ENCODE measurements at places on chromosomes 2 and 18.

GRCh38 chr2:71925268-71926088 lies 222.2 kb downstream of the CYP26B1 start:
- DNase-seq, result no peak

GRCh38 chr18:35658112-35658511 lies 76.6 kb downstream of the GALNT1 start:
- no peak for DNase-seq

DNA sequence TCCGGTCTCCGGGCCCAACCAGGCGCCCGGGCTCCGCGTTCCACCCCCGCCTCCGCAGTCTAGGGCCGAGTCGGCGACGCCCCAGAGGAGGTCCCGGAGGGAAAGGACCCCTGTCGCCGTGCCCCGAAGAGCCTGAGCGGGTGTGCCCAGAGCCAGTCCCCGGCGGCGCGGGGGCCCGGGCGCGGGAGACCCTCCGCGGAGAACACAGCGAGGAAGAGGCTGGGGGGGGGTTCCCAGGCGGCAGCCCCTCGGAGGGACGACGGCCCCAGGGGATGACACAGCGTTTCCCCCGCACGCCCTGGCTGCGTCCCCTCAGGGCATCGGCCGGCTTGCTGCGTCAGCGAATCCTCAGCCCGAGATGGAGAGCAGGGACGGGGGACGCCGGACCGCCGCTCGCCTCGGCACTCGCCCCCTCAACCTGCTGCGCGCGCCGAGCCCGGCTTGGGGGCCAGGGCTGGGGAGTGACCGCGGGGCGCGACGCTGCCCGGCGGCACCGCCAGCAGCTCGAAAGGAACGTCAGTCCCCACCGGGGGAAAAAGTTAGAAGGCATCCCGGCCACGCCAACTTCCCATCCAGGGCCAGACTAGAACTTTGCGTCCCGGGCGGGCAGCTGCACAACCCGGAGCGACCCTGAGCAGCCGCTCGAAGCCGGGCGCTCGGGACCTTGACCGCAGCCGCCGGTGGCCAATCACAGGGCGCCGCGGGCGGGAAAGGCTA lies 711 bp downstream of the SFXN5 start:
- DNase-seq, result no peak

DNA sequence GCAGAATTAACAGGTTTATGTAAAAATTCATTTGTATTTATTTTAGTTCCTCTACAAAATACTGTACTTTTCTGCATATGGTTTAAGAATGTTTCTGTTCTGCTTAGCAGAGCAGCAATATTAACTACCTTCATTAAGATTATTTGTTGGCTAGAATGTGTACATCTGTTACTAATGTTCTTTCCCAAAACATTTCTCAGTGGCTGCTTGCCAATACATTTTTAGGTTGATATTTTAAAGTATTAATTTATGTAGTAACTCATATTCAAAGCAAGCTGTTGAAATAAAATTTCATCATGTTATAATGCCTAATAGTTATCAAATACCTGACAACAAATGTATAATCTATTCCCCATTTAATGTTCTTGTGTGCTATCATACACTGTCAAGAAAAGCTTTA lies 40.3 kb downstream of the PRKD3 start:
- no peak for DNase-seq

GRCh38 chr2:105820691-105821090 lies 76.0 kb downstream of the NCK2 start:
- DNase-seq, result no peak

DNA sequence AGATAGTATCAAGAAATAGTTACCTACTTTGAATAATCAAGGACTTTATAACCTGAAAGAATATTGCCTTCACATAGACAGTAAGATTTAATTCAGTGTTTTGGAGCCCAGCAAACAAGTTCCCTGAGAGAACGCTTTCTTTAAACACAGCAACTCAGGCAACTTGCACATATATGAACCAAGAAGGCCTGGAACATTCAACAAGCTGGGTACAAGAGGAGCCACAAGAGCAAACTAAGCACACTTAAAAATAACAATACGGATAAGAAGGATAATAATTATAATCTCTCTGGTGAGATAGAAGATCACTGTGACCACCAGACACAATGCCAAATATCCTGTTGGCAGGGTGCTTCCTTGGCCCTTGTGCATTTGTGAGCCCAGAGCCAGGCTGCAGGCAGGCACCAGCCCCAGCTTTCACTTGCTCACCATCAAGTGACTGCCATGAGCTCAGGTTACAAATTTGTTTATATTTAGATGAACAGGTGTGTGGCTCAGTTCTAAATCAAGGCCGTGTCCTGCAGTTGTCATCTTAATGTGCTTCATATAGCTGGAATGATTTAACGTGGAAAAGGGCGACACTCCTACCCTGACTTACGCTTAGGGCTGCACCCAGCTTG lies 446.6 kb downstream of the IRS1 start:
- no peak for DNase-seq

DNA sequence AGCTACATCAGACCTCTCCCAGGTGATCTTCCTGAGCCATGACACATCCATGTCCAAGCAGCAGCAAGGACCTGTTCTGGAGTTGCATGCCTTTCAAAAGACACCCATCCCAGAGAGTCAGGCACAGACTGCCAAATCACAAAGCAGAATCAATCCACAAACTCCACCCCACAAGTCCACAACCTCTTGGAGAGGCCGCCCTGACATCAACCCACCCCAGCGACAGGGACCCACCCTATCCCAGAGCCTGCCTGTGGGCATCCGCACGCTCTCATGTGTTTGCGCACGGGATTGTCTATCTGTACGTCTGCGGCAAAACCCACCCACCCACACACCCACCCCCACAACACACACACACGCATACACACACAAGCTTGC lies 11.9 kb downstream of the SMAD7 start:
- DNase-seq, result no peak

- DNase-seq, result no peak
These were observed 222.1 kb upstream of the SMAD2 start for GRCh38 chr18:48152549-48152948.

- DNase-seq, result no peak
These were observed 1.3 kb upstream of the LYPD6 start for GRCh38 chr2:149329068-149329467.

DNA sequence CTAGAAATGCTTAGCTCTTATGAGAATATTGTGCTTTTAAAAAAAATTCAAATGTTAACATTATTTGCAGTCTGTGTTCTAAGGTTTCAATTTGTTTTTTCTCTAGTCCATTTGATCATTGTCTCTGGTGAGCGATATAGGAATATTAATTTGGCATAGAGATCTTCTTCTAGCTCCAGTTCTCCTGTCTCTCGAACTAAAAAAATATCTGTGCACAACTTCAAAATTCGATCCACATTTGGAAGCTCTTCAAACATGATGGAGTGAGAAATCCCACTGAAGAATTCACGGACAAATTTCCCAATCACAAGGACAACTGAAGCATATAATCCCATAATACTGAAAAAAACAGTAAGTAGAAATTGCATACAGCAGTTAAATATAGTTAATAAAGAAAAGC lies 145.6 kb downstream of the NAPG start:
- DNase-seq, result no peak

DNA sequence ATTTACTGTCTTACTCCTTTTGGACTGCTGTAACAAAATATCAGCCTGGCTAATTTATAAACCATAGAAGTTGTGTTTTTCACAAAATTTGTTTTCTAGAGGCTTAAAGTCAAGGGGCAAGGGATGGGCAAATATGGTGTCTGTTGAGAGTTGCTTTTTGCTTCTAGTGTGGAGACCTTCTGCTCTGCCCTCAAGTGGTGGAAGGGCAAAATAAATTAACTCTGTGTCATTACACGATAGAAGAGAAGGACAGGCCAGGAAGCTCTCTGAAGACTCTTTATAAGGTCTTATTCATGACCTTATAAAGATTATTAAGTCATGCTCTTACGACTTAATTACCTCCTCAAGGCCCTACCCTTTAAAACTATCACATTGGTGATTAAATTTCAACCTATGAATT lies 181.2 kb upstream of the LRATD1 start:
- no peak for DNase-seq

DNA sequence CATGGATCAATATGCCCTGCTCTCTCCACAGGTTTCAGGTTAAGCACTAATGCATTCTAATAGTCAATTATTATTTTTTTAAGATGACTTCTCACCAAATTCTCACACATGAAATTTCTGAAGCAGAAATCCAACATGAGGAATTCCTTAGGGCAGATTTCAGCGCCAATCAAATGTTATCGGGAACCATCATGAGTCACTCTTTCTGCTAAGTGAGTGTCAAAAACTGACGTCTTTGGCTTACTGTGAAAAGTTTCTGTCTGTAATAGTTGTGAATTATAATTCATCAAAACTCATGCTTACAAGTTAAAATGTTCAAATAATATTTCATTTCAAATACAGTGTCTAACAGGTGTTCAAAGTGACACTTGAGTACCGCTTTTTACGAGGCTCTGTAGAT lies 1038.6 kb downstream of the SOCS6 start:
- no peak for DNase-seq

- DNase-seq, result no peak
These were observed 114.7 kb downstream of the CPS1 start for GRCh38 chr2:210671065-210671464.

DNA sequence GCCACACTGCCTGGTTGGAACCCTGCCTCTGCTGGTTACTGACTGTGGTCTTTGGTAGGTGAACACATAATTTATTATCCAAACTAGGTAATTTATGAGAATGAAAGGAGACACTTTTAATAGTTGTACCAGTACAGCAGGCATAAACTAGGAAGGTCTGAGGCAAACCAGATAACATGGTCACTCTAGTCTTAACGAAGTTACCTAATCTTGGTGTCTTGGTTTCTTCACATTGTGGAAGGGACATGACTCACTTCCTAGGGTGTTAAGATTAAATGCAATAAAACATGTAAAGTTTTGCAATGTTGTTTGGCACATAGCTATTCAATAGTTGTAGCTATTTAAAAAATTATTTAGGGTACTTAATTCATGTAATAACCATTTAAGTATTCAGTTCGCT lies 23.3 kb downstream of the SPTBN1 start:
- no peak for DNase-seq

- DNase-seq, result no peak
These were observed 3.9 kb downstream of the CTLA4 start for GRCh38 chr2:203871371-203871983.

DNA sequence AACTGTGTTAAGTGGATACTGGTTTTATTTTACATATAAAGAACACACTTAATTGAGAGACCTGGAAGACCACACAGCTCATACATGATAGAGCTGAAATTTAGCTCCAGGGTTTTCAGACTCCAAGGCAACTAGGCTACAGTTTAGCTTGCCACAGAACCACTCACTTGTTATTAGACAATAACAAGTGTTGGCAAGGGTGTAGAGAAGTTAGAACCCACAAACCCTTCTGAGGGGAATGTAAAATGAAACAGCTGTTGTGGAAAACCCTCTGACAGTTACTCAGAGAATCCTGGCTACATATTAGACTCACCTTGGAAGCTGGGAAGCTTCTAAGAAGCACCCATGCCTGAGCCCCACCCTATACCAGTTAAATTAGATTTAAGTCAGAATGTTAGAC lies 75.3 kb downstream of the MAP3K20 start:
- no peak for DNase-seq

DNA sequence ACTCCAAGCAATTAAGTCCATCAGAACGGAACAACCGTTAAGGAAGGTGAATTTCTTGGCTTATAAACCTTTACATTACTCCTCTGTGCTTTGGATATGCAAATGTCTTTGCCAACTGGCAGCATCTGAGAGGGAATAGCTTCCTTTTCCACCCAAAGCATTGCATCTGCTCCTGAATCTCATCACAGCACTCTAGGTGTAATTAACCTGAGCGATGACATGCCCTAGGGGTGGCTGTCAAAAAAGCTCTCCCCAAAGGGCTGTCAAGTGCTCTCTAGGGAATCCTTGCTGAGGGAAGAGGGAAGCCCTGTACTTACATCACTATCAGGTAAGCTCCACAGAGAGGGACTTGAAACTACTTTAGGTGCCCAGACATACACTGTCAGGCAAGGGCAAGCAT lies 5.5 kb upstream of the SMARCAL1 start:
- DNase-seq, result no peak

DNA sequence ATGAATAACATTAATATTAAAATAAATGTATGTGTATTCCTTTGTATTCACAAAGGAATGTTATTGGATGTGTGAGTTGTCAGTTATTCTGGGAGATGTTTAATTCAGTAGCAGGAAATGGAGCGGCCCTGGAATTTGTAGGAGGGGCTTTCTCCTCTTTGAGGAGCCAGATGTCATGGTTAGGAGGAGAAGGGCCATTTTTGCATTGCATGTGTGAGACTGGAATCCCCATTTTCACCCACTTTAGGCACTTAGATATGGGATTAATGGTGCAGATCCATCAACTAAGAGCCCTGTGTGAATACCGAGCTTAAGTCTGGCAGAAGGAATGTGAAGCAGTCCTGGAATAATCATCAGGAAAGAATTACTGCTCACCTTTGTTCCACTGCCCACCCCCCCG lies 439.2 kb downstream of the PARD3B start:
- no peak for DNase-seq

All from non-pigmented ciliary epithelial cell (primary cell).